Glomerular endothelial cell (primary cell): ENCODE measurements at places on chromosomes 2 and 18. TPM values are rescaled to one million over a fixed set of nuclear protein-coding genes. Genes with fewer than 3 reads are reported as not detected.

Gene TFCP2L1
- 0.10 TPM in 1 of 2 replicates, not detected in the other for total RNA-seq

Gene IFIH1
- total RNA-seq: 15.8 and 42.4 TPM in 2 replicates

Gene PDE1A
- 0.06 TPM in 1 of 2 replicates, not detected in the other for total RNA-seq

Gene DCDC2C
- not detected in 2 replicates for total RNA-seq

Gene SOCS6
- 14.6 and 15.7 TPM in 2 replicates for total RNA-seq

Gene LINC00305
- total RNA-seq: 2.6 TPM in 1 of 2 replicates, not detected in the other

Gene DGKD
- 10.3 and 13.0 TPM in 2 replicates for total RNA-seq

Gene IL1R1
- total RNA-seq: 14.6 and 41.1 TPM in 2 replicates

Gene AFG3L2
- total RNA-seq: 39.3 and 40.5 TPM in 2 replicates

Gene SERPINB13
- not detected in 2 replicates for total RNA-seq

Gene HIBCH
- total RNA-seq: 13.7 and 19.4 TPM in 2 replicates

Gene ANKRD62
- total RNA-seq: not detected in 2 replicates

Gene LRATD1
- total RNA-seq: 9.7 and 17.1 TPM in 2 replicates

Gene FAP
- 17.8 and 50.0 TPM in 2 replicates for total RNA-seq

Gene TOGARAM2
- total RNA-seq: not detected in 2 replicates

Gene ACMSD
- total RNA-seq: not detected in 2 replicates

Gene ALK
- total RNA-seq: not detected in 2 replicates

Gene TM4SF20
- total RNA-seq: not detected in 2 replicates

Gene RND3
- total RNA-seq: 75.2 and 101 TPM in 2 replicates

Gene FECH
- 29.2 and 38.2 TPM in 2 replicates for total RNA-seq

Gene LHCGR
- total RNA-seq: 0.70 TPM in 1 of 2 replicates, not detected in the other

Gene BMP10
- total RNA-seq: not detected in 2 replicates

Gene PTPRN
- total RNA-seq: 0.47 and 0.97 TPM in 2 replicates

Gene FNDC4
- 27.5 and 34.3 TPM in 2 replicates for total RNA-seq

Gene TACR1
- not detected in 2 replicates for total RNA-seq

Gene CRYGD
- not detected in 2 replicates for total RNA-seq
